ENCODE measurements at places on chromosomes 6 and 20. TPM values are rescaled to one million over a fixed set of nuclear protein-coding genes. Genes with fewer than 3 reads are reported as not detected.

PCMT1 gene
- total RNA-seq: 141 TPM

ULBP2 gene
- 9.6 TPM for total RNA-seq

PDE10A gene
- 10.4 TPM for total RNA-seq

GPX5 gene
- not detected for total RNA-seq

MTO1 gene
- total RNA-seq: 26.9 TPM

CALHM6 gene
- not detected for total RNA-seq

SLC17A2 gene
- not detected for total RNA-seq

SLCO4A1 gene
- total RNA-seq: 3.6 TPM

MANEA gene
- 15.3 TPM for total RNA-seq

BHLHE23 gene
- not detected for total RNA-seq

MED20 gene
- total RNA-seq: 54.7 TPM

HDGFL1 gene
- total RNA-seq: not detected

TTBK1 gene
- 0.15 TPM for total RNA-seq

DYNLT2 gene
- 0.97 TPM for total RNA-seq

NMBR gene
- total RNA-seq: not detected

SIRPD gene
- not detected for total RNA-seq

PPP1R3G gene
- 0.32 TPM for total RNA-seq

SYCP2 gene
- 0.30 TPM for total RNA-seq

ROMO1 gene
- total RNA-seq: 382 TPM

GPR63 gene
- not detected for total RNA-seq

PCK1 gene
- not detected for total RNA-seq

HRH3 gene
- not detected for total RNA-seq

UTRN gene
- 334 TPM for total RNA-seq

HLA-DOB gene
- not detected for total RNA-seq

TASP1 gene
- total RNA-seq: 10.9 TPM

ARHGAP40 gene
- total RNA-seq: not detected

IL17F gene
- total RNA-seq: not detected

SLC22A2 gene
- total RNA-seq: not detected

ADAM33 gene
- 0.76 TPM for total RNA-seq

FBXO30 gene
- 12.7 TPM for total RNA-seq

WFDC2 gene
- total RNA-seq: not detected

KIAA0408 gene
- not detected for total RNA-seq

All from epithelial cell of umbilical artery (primary cell).